ENCODE measurements at places on chromosomes 4 and X. TPM values are rescaled to one million over a fixed set of nuclear protein-coding genes. Genes with fewer than 3 reads are reported as not detected.

DNA sequence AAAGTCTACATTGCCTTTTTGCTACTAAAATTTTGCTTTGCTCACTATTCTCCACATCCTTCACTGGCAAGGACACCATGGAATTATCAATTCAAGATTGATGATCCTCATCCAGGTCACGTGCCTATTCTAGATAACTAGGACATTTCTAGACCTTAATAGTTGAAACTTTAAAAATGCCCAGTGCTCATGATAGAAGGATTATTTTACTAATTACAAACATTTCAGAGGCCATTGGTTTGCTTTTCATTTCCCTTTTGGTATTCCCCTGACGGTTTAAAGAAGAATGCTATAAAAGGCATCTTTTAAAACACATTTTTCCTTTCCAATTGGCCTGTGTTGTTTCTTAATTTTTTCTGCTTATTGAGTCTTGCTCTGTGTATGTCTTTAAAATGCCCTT lies 249.4 kb downstream of the NDST4 start:
- H3K27me3 ChIP-seq, result no peaks in the 10 kb centered on the region
- no peaks in the 10 kb centered on the region for H3K4me1 ChIP-seq

DNA sequence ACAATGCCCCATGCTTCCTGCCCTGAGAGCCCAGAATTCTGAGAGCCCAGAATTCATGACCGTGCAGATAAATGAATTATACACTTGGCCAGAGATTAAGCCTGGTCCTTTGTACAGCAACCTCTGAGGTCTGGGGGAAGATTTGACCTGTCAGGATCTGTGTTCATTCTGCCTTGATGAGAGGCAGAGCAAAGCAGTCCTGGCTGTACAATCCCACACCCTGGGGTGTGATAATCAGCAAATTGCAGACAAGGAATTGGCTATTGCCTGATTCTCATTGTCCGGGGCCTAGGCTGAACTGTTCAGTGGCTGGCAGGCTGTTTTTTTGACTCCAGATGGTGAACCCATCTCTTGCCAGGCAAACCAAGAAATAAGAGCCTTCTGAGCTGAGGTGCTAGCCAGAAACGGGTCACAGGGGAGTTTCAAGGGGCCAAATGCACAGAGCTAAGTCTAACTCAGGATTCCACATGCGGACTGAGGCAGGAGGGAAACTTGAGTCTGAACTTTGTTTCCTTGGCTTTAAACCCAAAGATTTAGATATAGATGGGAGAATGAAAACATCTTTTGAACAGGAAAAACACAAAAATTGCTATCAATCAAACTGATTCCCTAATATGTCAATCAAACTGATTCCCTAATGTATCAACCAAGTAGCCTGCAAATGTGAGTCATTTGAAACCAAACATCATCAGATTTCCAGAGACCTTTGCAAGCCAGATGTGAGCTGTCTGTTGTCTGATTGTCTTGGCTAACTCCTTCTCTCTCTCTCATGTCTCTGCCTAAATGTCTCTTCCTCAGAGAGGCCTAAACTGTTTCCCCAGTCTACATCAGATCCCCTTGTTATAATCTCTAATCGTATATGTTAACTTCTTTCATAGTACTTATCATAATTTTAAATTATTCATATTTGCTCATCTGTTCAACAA lies 159.3 kb downstream of the ATG4A start:
- H3K4me1 ChIP-seq, result no peaks in the 10 kb centered on the region
- no peak overlapping the region for H3K4me3 ChIP-seq
- H3K27ac ChIP-seq, result no peak overlapping the region

DNA sequence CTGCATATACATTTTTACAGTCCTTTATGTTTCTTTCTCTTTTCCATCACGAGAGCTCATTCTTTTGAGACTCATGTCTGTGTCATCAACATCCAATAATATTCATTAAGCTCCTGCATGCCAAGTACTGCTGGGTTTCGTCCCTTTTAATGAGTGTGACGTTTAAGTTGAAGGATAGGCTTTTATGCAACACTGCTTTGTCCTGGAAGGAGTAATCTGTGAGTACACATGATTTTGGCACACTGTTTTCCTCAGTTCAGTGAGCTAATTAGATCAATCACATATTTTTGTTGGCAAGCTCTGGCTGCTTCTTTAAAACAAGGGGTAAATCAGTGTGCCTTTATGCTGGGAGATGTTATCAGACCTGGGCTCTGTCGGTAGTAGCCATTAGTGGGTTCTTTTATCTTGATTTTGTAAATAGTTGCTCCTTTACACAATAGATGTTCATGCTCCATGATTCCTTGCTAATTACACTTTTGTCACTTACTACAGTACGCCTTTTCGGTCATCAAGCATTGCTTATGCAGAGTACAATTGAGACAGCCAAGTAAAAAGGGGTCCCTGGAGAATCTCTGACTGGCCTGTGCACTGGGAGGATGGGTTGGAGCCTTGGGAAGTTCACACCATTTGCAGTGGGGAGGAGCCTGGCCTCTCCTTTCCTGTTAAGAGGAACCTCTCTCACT lies 132.6 kb downstream of the FHIP1A start:
- no peaks in the 10 kb centered on the region for H3K4me1 ChIP-seq
- H3K36me3 ChIP-seq, result no peaks in the 10 kb centered on the region
- H3K27ac ChIP-seq, result no peak overlapping the region
- no peaks in the 10 kb centered on the region for H3K27me3 ChIP-seq

- no peak for DNase-seq
- H3K4me1 ChIP-seq, result no peaks in the 10 kb centered on the region
- H3K4me3 ChIP-seq, result no peak overlapping the region
- H3K27me3 ChIP-seq, result peaks cover 57% of the 10 kb centered on the region
- no peaks in the 10 kb centered on the region for H3K36me3 ChIP-seq
- H3K27ac ChIP-seq, result no peak overlapping the region
Measured at GRCh38 chr4:3681191-3681590, 85.0 kb upstream of the ADRA2C start.

GRCh38 chr4:43238008-43238407 lies 345.5 kb downstream of the GRXCR1 start:
- DNase-seq, result no peak
- no peaks in the 10 kb centered on the region for H3K4me1 ChIP-seq
- H3K27ac ChIP-seq, result no peak overlapping the region
- no peaks in the 10 kb centered on the region for H3K36me3 ChIP-seq
- H3K27me3 ChIP-seq, result no peaks in the 10 kb centered on the region

DNA sequence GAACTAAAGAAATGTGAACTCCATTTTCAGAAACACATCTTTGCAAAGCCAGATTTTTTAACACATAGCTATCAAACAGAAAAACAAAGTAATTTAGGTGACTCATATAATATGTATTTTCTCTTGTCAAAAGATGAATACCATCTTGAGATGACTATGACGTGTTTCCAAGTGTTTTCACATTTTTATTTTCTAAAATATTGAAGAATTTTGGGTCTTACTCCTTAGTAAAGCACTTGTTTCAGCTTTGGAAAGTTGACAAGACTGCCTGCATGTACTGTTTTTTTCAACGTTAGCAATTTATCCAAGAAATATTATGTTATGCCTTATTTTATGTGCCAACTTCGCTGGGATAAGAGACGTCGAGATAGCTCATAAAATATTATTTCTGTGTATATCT lies 733.9 kb upstream of the EPHA5 start:
- H3K27me3 ChIP-seq, result no peaks in the 10 kb centered on the region
- no peaks in the 10 kb centered on the region for H3K4me1 ChIP-seq
- H3K27ac ChIP-seq, result no peak overlapping the region
- no peaks in the 10 kb centered on the region for H3K36me3 ChIP-seq
- H3K4me3 ChIP-seq, result no peak overlapping the region

GRCh38 chr4:1462768-1463075 lies 56.5 kb upstream of the NKX1-1 start:
- no peak overlapping the region for H3K4me3 ChIP-seq
- H3K36me3 ChIP-seq, result no peaks in the 10 kb centered on the region
- peaks cover 2% of the 10 kb centered on the region for H3K4me1 ChIP-seq

- no peaks in the 10 kb centered on the region for H3K36me3 ChIP-seq
- no peak overlapping the region for H3K27ac ChIP-seq
- no peaks in the 10 kb centered on the region for H3K4me1 ChIP-seq
- no peak overlapping the region for H3K4me3 ChIP-seq
Measured at GRCh38 chr4:113256946-113257345, 207.5 kb downstream of the ANK2 start.

- H3K27ac ChIP-seq, result no peak overlapping the region
- H3K4me3 ChIP-seq, result no peak overlapping the region
- H3K36me3 ChIP-seq, result peaks cover 3% of the 10 kb centered on the region
- no peaks in the 10 kb centered on the region for H3K27me3 ChIP-seq
- DNase-seq, result no peak
- peaks cover 2% of the 10 kb centered on the region for H3K4me1 ChIP-seq
Measured at GRCh38 chr4:183507925-183508696, 3.3 kb downstream of the ING2 start.

DNA sequence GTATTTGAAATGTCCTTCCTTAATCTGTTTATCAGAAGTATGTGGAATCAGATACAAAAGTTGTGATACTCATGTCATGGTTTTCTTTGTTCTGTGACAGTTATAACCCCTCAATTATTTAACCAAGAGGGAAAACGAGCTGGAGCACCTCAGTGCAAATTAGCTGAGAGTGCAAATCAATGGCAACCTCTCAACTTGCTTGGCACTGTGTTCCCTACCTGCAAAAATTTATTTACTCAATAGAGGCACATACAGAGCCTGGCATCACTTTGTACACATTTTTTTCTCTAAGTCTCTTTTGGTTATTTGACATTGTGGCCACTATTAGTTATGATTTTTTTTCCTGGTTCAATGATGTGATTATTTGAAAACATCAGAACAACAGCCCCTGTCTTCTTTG lies 186.2 kb downstream of the STIM2 start:
- no peaks in the 10 kb centered on the region for H3K36me3 ChIP-seq
- no peak for DNase-seq
- no peak overlapping the region for H3K4me3 ChIP-seq
- peaks cover 25% of the 10 kb centered on the region for H3K27me3 ChIP-seq

GRCh38 chr4:81472281-81473182 lies 825 bp upstream of the RASGEF1B start:
- H3K4me1 ChIP-seq, result peaks cover 2% of the 10 kb centered on the region
- peak overlapping the region; percentile 77 for H3K4me3 ChIP-seq
- H3K27ac ChIP-seq, result no peak overlapping the region

GRCh38 chrX:114049063-114049462 lies 534.8 kb upstream of the HTR2C start:
- no peaks in the 10 kb centered on the region for H3K27me3 ChIP-seq
- H3K36me3 ChIP-seq, result no peaks in the 10 kb centered on the region
- no peaks in the 10 kb centered on the region for H3K4me1 ChIP-seq
- H3K27ac ChIP-seq, result no peak overlapping the region
- no peak overlapping the region for H3K4me3 ChIP-seq

DNA sequence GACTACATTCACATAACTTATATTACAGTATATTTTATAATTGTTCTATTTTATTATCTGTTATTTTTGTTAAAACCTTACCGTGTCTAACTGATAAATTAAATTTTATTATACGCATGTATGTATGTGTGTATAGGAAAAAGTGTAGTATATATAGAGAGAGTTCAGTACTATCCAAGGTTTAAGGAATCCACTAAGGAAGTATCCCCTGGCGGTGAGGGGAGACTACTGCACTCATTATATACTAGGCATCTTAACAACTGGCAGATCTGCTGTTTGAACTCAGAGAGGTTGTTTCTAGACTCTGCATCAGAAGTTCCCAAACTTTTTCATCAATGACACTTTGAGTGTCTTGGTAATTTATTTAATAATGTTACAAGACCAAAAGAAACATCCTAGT lies 70.9 kb downstream of the NDST4 start:
- H3K4me1 ChIP-seq, result no peaks in the 10 kb centered on the region
- H3K4me3 ChIP-seq, result no peak overlapping the region
- no peak overlapping the region for H3K27ac ChIP-seq
- H3K27me3 ChIP-seq, result no peaks in the 10 kb centered on the region
- no peak for DNase-seq

- H3K27ac ChIP-seq, result 0 out of 2 replicates have a peak overlapping the region, but pooled peaks have one; percentile 15
- DNase-seq, result peak; percentile 49
- no peaks in the 10 kb centered on the region for H3K4me1 ChIP-seq
Measured at GRCh38 chr4:182449186-182449929, 206.2 kb downstream of the TENM3 start.

DNA sequence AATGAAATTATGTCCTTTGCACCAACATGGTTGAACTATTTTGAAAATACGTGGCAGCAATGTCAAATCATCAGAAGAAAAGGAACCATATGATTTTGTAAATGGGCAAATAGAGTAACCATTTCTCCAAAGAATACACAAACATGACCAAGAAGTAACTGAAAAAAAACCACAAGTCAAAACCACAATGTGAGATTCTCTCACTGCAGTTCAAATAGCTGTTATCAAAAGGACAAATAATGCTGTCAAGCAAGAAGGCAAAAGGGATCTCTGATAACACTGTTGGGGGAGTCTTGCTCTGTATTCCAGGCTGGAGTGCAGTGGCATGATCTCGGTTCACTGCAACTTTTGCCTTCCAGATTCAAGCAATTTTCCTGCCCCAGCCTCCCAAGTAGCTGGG lies 280.8 kb upstream of the ZCCHC13 start:
- no peaks in the 10 kb centered on the region for H3K27me3 ChIP-seq
- H3K27ac ChIP-seq, result no peak overlapping the region
- no peak for DNase-seq
- no peaks in the 10 kb centered on the region for H3K4me1 ChIP-seq

DNA sequence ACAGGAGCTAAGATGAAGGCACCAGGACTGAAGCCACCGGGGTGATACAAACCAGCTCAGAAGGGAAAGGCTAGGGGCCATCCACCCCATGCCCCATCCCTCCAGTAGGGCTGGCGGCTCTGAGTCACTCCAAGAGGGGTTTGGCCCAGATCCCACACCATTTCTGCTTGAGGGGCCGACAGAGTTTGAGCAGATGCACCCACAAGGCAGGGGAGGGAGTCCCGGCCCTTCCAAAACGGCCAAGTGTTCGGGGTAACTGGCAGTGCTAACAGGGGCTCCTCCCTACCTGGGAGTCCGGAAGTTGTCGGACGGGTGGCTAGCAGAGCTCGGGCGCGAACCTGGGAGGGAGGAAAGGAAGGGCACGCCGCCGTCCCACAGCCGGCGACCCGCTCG lies 412 bp downstream of the SLC10A3 start:
- peak overlapping the region; percentile 73 for H3K4me3 ChIP-seq
- no peaks in the 10 kb centered on the region for H3K27me3 ChIP-seq
- H3K36me3 ChIP-seq, result peaks cover 6% of the 10 kb centered on the region
- H3K27ac ChIP-seq, result peak overlapping the region; percentile 88

MAGEA2B gene
- not detected for total RNA-seq

IRS4 gene
- not detected for total RNA-seq

CENPVL3 gene
- total RNA-seq, result not detected

SLC16A2 gene
- 5.3 TPM for total RNA-seq

PNMA5 gene
- total RNA-seq, result not detected

FAT1 gene
- 519 TPM for total RNA-seq

RBM46 gene
- not detected for total RNA-seq

ANK2 gene
- 5.3 TPM for total RNA-seq

SPIN2A gene
- total RNA-seq, result 0.18 TPM

Measured in IMR-90 (cell line).